ENCODE measurements at places on chromosomes 7 and 10. TPM values are rescaled to one million over a fixed set of nuclear protein-coding genes. Genes with fewer than 3 reads are reported as not detected.

DNA sequence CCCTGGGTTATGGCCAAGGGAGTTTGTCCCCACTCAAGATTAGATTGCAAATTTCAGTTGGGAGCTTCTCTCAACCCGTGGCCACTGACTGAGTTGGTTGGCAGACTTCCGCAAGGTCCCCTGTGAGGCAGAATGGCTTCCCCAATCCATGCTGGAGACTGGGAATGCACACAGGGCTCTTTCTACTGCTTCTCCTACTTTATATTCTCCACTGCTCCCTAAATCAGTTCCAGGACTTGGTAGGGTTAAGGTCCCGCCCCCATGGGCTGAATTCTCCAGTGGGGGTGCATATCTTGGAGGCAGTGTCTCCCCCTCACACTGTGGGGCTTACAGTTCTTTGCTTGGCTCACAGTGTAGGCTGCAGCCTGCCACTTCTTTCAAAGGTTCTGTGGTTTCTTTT lies 404.2 kb downstream of the PTPRN2 start:
- no peak for DNase-seq

LIPJ gene
- not detected for total RNA-seq

- peak; percentile 63 for DNase-seq
Measured at GRCh38 chr10:89404104-89405047, 10.0 kb upstream of the IFIT5 start.

GRCh38 chr7:147586526-147586925 lies 1004.0 kb upstream of the C7orf33 start:
- no peak for DNase-seq

- DNase-seq = peak; percentile 88
Measured at GRCh38 chr7:92717623-92717992, 118.8 kb downstream of the CDK6 start.

GRCh38 chr10:30534465-30535144 lies 94.9 kb downstream of the LYZL2 start:
- peak; percentile 50 for DNase-seq

ARL4A gene
- total RNA-seq = 31.7 TPM

DNA sequence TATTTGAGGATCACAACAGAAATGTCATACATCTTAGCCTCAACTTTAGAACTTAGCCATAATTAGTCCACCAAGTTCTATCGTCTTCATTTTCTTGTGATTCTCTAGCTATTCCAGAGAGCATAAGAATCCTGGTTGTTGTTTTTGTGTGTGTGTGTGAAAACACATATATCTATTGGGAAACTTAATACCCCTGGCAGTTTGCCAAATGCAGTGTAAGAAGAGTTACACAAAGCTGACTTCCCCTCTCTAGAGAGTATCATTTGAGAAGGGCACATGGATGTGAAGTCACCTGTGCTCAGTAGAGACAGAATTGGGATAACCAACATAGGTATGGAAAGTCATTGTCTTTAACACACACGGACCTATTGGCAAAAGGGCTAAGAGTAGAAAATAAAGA lies 19.3 kb downstream of the FOXI2 start:
- no peak for DNase-seq

SPDYE6 gene
- total RNA-seq = not detected

TLX1 gene
- not detected for total RNA-seq

CCDC3 gene
- total RNA-seq = 2.0 TPM

- DNase-seq = no peak
Measured at GRCh38 chr10:5869156-5869555, 20.5 kb downstream of the ANKRD16 start.
